Stimulated activated CD8-positive, alpha-beta memory T cell treated with anti-CD3 and anti-CD28 coated beads, Interleukin-15, amount 100 ng/mL, for 48 hours (primary cell): ENCODE measurements at places on chromosomes 5 and 9.

GRCh38 chr9:8356406-8356805, 556.8 kb upstream of the DMAC1 start:
- no peak for DNase-seq

GRCh38 chr5:9653811-9654210, 23.7 kb upstream of the TAS2R1 start:
- no peak for DNase-seq

DNA sequence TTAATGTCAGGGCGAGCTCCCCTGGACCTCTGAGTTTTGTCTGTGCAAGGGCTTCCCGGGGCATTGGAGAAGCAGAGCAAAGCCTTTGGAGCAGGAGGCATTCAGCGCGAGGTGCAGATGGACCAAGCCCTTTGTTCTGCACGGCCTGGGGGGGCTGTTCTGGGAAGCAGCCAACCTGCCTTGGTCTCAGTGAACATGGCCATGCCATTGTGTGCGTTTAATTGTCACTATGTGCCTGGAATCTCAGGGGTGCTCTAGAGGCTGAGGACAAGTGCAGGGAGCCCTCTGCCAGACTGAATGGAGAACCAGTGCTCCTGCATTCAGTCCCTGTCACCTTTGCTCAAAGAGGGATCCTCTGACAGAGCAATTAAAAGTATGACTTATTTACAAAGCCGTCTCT, 329.4 kb downstream of the IRX1 start:
- DNase-seq = no peak

- no peak for DNase-seq
These were observed 989.8 kb downstream of the TLE4 start for GRCh38 chr9:80561526-80561925.

- no peak for DNase-seq
These were observed 8.1 kb upstream of the RNU6ATAC start for GRCh38 chr9:134172198-134173126.

GRCh38 chr5:32274548-32275395, 38.0 kb downstream of the MTMR12 start:
- no peak for DNase-seq
